ENCODE measurements at places on chromosomes 5 and 9. TPM values are rescaled to one million over a fixed set of nuclear protein-coding genes. Genes with fewer than 3 reads are reported as not detected.

PCDHA6 gene
- not detected for total RNA-seq

GRCh38 chr9:131693651-131694597 is 46.0 kb downstream of the RAPGEF1 start:
- no peak for DNase-seq
- peaks cover 2% of the 10 kb centered on the region for H3K36me3 ChIP-seq
- H3K27me3 ChIP-seq = no peaks in the 10 kb centered on the region
- no peak overlapping the region for H3K27ac ChIP-seq
- peaks cover 49% of the 10 kb centered on the region for H3K4me1 ChIP-seq

GRCh38 chr5:61669531-61669930 is 337.5 kb downstream of the ZSWIM6 start:
- H3K27me3 ChIP-seq = no peaks in the 10 kb centered on the region
- H3K4me1 ChIP-seq = no peaks in the 10 kb centered on the region
- H3K36me3 ChIP-seq = no peaks in the 10 kb centered on the region
- no peak overlapping the region for H3K4me3 ChIP-seq

DNA sequence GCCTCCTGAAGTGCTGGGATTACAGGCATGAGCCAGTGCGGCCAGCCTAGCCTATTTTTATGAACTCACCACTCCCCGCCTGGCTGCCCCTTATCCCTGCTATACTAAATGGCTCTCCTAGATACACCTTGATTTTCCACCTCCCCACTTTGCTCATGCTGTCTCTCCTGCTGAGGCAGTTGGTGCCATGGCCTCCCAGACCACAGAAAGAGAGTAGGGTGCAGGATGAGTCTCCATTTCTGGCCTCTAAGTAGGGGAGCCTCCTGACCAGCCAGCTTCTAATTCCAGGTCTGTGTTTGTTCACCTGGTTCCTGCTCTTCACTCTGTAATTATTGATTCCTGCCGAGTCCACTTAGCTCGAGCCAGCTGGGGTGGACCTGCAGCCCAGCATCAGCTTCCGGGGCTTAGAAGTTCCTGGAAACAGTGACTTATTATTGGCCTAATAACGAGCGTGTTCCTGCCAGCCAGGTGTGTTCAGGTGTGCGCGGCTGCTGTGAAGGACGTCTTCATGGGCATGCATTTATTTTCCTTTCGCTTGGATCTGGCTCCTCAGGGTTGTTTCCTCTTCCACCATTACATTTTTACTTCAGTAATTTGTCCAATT is 34.0 kb downstream of the ZNF618 start:
- DNase-seq = no peak
- no peaks in the 10 kb centered on the region for H3K4me1 ChIP-seq

FOXD4 gene
- not detected for total RNA-seq

TMEM250 gene
- 21.0 TPM for total RNA-seq

DNA sequence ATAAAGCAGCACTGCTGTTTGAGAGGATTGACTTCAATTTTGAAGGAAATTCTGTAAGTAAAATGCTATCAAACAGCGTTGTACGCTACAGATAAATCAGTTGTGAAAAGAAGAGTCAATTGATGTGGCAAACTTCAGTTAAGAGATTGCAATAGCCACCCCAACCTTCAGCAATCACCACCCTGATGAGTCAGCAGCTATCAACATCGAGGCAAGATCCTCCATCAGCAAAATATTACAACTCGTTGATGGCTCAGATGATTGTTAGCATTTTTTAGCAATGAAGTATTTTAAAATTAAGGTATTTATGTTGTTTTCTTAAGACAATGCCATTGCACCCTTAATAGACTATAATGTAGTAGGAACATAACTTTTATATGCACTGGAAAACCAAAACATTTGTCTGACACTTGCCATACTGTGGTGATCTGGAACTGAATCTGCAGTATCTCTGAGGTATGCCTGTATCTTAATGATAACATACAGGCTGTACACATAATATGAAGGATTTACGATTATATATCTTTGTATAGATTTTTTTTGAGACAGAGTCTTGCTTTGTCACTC is 47.5 kb downstream of the VPS13A start:
- no peak overlapping the region for H3K4me3 ChIP-seq
- DNase-seq = no peak
- H3K27ac ChIP-seq = no peak overlapping the region

- H3K27ac ChIP-seq = no peak overlapping the region
- no peaks in the 10 kb centered on the region for H3K4me1 ChIP-seq
- H3K4me3 ChIP-seq = no peak overlapping the region
- DNase-seq = no peak
These were observed 282.6 kb downstream of the ZNF608 start for GRCh38 chr5:124463851-124464250.

DNA sequence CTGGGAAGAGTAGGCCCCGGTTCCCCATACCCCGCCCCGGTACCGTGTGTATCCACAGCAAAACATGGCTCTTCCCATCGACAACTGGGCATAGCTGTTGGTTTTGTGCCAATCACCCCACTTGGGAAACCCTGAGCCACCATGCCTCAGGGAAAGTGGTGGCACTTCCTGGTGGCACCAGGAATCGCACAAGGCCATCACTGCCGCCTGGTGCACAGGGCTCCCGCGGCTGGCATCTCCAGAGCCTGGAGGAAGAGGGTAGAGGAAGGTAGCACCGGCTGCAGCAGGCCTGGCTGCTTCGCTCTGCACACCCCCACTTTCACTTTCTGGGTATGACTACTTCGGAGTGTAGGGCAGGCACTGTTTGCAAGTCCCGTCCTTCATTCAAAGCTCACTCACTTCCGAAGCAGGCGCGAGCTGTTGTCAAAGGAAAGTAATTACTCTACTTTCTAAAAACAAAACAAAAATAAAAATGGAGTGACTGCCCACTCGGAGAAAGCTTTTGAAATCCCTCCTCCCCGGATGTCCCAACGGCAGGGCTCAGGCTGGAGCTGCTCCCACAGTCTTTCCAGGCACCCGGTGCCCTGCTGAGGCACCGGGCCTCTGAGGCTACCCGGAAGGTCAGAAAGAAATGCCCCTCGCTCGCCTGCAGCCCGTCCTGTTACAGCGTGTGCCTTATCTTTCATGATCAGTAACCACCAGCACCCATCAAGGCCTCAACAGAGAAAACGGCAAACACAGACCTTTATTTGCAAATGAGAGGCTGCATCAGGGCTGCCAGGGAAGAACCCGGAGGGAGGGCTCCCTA is 2.0 kb downstream of the BRD3 start:
- H3K4me1 ChIP-seq = peaks cover 71% of the 10 kb centered on the region
- H3K27ac ChIP-seq = peak overlapping the region; percentile 46
- peak; percentile 35 for DNase-seq
- H3K36me3 ChIP-seq = peaks cover 3% of the 10 kb centered on the region
- H3K27me3 ChIP-seq = no peaks in the 10 kb centered on the region

BRD9 gene
- total RNA-seq = 78.3 TPM

DNA sequence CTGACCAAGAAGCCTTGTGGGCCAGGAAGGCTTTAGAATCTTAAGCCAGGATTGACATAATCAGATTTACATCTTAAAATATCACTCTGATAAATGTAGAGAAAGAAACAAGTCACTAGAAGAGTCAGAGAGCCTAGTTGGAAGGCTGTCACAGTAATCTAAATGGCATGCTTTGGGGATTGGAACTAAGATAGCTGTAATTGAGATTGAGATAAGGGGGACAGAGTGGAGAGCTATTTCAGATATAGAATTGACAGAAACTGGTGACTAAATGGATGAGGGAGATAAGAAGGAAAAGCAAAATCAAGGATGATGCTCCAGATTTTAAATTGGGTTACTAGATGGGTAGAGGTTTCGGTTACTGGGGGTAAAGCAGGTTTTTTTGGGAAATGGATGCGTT is 100.5 kb downstream of the XRCC4 start:
- no peak overlapping the region for H3K4me3 ChIP-seq
- no peak overlapping the region for H3K27ac ChIP-seq
- no peaks in the 10 kb centered on the region for H3K36me3 ChIP-seq
- no peaks in the 10 kb centered on the region for H3K4me1 ChIP-seq
- DNase-seq = no peak

TRMO gene
- total RNA-seq = 44.8 TPM

CDH18 gene
- total RNA-seq = not detected

FRMD3 gene
- 1.2 TPM for total RNA-seq
